ENCODE measurements at places on chromosomes 3 and 15.

- DNase-seq, result no peak
Measured at GRCh38 chr15:93020976-93021772, 67.8 kb downstream of the RGMA start.

DNA sequence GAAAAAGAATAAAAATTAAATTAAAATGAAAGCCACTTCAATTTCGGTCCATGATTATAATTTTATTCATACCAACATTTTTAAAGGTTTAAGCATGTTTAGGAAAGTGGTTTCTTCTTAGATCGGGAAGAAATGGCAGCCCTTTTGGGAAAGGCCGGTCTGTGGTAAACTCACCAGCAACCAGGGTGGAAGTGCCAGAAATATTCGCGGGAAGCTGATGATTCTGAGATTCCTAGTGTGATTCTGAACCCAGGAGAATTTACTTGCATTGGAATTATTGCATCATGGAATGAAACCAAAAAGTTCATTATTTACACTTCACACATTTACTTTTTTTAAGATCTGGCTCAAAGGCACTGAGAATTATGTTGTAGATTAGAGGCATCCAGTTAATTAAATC, 97.2 kb upstream of the CCNL1 start:
- no peak for DNase-seq

DNA sequence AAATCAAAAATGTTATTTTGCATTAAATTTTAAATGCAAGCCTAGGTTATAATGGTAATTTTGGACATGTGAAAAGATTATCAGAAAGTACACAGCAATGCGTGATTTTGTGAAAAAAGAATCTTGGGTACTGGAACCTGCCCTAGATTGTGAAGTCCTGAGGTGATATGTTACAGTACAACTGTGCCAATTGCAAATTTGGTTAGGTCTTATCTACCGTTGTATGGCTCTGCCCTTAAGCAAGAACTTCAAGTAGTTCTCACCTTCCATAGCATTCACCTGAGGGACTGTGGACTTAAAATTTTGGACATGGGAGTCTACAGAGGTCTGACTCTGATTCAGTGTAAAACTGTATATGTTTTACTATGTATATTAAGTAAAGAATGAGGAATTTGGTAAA, 140.2 kb downstream of the PEX5L start:
- DNase-seq, result no peak

GRCh38 chr3:56488812-56489600, 20.7 kb upstream of the ERC2 start:
- no peak for DNase-seq

DNA sequence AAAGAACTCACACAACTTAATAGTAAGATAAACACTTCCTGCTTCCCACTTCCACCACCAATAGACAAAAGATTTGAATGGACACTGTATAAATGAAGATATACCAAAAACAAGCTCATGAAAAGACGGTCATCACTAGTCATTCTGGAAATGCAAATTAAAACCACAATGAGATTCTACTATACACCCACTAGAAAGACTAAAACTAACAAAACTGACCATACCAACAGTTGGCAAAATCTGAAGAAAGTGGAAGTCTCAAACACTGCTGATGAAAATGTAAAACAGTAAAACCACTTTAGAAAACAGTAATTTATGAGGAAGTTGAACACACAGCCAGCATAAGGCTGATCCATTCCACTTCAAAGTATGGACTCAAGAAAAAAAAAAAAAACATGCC, 35.6 kb upstream of the CD96 start:
- no peak for DNase-seq

Data from stimulated activated CD8-positive, alpha-beta memory T cell treated with anti-CD3 and anti-CD28 coated beads, Interleukin-7, amount 100 ng/mL, for 1 hour (primary cell).